ENCODE measurements at places on chromosomes 5 and 9.
A peak's percentile ranks its signal among the peaks of the same experiment; 100 is the strongest.

DNA sequence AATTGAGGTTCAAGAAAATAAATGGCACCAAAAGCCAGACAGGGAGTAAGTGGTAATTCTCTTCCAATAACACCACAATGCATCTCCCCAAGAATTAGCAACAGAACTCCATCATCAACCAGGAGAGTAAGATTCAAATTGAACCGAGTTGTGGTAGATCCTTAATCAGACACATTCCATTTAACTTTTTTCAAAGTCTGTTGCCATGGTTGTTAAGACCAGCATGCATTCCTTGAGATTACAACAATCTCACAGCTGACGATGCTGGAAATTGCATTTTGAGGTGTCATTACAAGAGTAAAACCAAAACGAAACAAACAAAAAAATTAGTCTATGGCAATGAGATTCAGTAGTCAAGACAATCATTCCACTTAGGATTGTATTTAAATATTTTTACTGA is 78.9 kb upstream of the ZNF462 start:
- no peak for DNase-seq

GRCh38 chr5:14864181-14864812 is 7.3 kb downstream of the ANKH start:
- DNase-seq, result no peak

- no peak for DNase-seq
Measured at GRCh38 chr9:124761710-124762109, 9.4 kb downstream of the NR6A1 start.

- no peak for DNase-seq
Measured at GRCh38 chr9:132346177-132346576, 8.6 kb downstream of the SETX start.

- peak; percentile 67 for DNase-seq
Measured at GRCh38 chr5:131634666-131634995, 398 bp downstream of the RAPGEF6 start.

- no peak for DNase-seq
Measured at GRCh38 chr5:60584304-60584703, 115.7 kb downstream of the DEPDC1B start.
